Trophoblast cell (in vitro differentiated cells and primary cell): ENCODE measurements at places on chromosomes 11 and 22.

- peak; percentile 80 for DNase-seq
These were observed 83.1 kb downstream of the PTPRJ start for GRCh38 chr11:48063424-48063978.

DNA sequence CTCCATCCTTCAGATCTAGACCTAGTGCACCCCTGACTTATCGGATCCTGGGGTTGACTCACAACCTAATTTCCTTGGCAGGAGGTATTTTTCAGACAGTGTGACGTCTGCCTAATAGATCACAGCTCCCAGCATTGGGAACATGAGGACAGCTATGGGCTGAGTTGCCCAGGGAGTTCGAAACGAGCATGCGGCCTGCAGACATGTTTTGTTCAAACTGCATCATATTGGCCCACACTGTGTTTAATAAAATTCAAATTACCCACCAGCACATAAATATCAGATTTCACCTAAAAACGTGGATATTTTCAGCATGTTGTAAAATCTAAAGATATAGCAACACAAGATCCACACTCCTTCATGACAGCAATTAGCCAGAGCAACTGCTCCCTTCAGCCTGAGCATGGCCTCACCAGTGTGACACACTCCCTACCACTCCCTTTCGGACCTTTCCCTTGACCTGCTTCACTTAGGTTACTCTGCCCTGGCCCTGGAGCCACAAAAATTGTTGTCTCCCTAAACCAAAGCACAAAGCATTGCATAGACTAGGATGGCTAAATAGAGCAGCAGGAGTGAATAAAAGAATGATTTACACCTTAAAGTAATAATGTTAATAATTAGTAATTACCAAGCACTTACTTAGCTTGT, 53.6 kb upstream of the USP47 start:
- DNase-seq: no peak

GRCh38 chr11:46914363-46914762, 4.0 kb downstream of the LRP4 start:
- no peak for DNase-seq

- peak; percentile 33 for DNase-seq
These were observed 697 bp downstream of the RNF169 start for GRCh38 chr11:74749127-74749964.

DNA sequence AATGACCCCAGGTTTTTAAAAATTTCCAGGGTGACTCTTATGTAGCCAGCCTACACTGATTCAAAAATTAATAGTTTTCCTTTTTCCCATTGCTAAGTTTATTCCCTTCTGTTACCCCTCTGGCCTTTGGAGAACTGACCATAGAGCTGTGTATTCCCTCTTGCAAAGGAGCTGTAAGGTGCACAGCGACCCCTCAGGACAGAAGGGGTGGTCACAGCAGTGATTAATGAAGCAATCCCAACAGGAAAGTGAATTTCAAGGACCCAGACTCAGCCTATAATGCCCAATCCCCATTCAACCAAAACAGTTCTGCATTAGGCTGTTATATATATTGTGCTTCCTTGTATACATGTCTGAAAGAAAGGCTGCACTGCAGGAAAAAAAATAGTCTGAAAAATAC, 147.1 kb downstream of the WT1 start:
- DNase-seq: no peak

DNA sequence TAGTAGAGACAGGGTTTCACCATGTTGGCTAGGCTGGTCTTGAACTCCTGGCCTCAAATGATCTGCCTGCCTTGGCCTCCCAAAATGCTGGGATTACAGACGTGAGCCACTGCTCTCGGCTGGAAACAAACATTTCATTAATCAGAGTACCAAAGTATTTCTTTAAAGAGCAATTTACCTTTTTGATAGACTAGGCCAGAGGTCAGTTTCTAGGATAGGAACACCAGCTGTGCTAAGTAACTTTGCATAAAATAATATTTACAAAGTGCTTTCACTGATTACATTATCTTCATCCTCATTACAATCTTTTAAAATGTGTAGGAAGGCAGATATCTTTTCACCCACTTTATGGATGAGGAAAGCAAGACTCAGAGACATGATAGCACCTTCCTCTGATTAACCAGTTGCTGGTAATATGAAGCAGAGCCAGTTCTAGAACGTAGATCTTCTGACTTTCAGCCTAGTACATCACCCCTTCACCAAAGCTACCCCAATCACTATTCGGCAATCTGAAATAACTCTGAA, 355.2 kb downstream of the SOX6 start:
- DNase-seq: no peak

DNA sequence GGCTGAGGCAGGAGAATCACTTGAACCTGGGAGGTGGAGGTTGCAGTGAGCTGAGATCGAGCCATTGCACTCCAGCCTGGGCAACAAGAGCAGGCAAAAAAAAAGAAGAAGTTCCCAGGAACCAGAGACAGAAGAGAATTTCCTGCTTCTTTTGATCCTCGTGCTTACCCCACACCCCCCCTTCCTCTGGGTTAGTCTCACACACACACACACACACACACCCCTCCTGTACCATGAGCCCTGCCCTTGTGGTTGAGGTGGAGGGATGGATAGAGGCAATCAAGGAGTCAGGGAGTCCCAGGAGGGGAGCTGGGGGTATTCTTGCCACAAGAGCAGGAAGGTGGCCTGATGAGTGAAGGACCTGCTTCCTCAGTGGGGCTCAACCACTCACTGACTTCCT, 4.1 kb upstream of the UBE2L6 start:
- DNase-seq: no peak

- no peak for DNase-seq
These were observed 7.1 kb downstream of the DCPS start for GRCh38 chr11:126310992-126311310.

DNA sequence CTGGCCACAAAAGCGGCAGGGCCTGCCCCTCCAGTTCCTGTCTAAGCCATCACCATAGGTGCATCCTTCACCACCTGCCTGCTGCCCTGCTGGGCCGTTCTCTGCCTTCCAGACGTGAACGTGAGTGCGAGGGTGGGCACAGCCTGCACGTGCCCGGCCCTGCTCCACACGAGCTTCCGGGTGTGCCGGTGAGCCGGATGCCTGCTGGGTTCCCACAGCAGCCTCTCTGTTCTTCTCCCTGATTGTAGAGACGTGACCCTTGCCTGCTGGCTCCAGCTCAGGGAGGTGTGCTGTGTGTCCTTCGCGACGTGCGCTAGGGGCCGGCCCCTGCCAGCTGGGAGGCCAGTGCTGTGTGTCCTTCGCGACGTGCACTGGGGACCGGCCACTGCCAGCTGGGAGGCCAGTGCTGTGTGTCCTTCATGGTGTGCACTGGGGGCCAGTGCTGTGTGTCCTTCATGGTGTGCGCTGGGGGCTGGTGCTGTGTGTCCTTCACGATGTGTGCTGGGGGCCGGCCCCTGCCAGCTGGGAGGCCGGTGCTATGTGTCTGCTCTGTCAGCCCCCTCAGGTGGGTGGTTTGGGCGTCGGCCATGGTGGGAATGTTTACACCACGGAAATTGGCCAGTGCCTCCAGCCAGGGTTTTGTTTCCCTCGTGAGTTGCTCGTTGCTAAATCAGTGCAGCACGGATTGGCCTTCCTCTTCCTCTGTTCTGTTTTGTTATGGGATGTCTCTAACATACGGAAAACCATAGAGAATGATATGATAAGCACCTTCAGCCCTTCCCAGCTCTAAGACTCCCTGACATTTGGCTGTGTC, 35.4 kb upstream of the BRSK2 start:
- DNase-seq: no peak

DNA sequence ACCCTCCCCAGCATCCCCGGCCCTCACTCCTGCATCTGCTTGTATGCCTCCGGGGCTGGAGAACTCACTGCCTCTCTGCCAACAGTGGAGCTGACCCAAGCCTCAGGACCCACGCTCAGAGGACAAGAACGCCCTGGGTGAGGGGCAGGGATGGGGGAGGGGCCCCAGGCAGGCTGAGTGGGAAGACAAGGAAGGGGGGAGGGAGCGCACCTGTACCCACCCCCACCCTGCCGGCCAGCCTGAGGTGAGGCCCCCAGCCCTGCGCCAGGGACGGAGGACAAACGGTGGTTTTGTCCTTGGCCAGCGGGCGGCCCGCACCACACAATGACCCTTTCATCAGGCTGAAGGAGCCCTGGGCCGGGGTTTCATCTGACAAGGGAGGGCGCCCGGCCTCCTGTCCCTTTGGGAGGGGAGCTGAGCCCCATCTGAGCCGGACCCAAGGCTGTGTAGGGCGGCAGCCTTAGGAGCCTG, 10.0 kb downstream of the WNT7B start:
- DNase-seq: no peak

DNA sequence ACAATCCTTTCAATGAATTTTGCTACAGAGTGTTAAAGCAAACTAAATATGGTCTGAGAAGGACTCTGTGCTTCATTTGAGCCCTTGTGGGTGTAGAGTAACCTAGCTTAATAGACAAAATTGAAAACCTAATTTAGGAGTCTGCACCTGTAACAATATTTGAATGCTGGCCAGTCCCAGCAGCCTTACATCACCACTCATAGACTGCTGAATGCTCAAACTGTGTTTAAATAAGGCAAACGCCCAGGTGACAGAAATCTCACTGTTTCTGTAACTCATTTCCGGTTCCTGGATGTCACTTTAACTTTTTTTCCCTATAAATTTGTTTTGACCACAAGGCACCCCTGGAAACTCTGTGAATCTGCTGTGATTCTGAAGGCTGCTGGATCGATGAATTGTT, 45.5 kb upstream of the GLYATL1B start:
- DNase-seq: no peak

DNA sequence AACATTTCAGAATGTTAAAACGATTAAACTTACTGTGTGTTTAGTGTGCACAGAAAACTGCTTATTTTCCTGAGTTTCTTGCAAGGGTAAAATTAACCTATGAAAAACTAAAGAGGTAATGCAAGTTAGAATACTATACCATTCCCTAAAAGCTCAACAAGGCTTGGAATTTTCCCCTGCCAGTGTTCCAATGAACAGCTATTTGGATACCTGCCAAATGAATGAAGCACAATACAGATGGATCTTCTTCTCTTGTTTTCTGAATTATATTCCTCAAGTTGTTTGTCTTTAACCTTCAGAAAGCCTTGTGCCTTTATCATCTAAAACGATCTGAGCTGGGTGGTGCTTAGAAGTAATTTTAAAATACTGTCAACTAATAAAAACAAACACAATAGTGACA, 204.5 kb downstream of the LRRC4C start:
- DNase-seq: no peak
